ENCODE measurements at places on chromosomes 16 and 17.

DNA sequence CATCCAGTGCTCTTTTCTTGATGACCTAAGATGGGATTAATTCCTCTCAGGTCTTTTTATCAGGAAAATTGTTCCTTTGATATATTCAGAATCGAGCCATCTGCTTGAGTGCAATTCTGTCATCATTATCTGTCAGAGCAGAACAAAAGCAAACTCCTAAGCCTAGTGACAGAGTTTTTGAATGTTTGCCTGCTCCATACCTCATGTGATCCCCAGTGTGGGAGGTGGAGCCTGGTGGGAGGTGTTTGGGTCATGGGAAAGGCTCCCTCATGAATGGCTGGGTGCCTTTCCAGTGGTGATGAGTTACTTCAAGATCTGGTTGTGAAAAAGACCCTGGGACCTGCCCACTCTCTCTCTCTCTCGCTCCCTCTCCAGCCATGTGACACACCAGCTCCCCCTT is 628.2 kb downstream of the CDH11 start:
- no peak for DNase-seq

DNA sequence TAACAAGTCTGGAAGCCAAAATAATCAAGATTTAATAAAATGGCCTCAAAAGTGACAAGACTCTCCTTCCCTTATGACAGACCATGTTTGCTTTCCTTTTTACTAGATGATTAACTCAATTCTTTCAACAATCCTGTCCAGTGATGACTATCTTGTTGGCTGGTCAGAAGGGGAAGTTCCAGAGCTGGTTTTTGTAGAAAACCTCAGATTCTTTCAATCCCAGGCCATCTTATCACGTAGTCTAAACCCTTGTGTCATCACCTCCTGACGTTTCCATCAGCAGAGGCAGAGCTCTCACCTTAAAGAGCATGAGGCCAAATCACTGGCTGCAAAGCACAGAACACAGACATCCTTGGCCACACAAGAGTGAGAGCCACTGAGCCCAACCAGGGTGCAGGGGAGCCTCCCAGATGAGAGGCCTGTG is 125.3 kb downstream of the ANKRD11 start:
- DNase-seq, result peak; percentile 5

DNA sequence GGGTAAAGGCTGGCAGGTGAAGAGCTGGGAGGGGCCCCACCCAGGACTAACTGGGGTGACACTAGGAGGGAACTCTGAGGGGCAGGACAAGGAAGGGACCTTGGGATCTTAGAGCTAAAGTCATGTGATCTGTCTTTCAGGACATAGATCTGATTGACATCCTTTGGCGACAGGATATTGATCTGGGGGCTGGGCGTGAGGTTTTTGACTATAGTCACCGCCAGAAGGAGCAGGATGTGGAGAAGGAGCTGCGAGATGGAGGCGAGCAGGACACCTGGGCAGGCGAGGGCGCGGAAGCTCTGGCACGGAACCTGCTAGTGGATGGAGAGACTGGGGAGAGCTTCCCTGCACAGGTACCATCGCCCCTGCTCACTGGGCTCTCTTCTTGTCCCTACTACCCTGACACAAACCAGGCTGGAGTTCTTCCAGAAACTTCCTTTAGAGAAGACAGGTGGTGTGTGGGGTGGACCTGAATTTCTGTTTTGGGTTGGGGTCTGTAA is 8.1 kb downstream of the NFE2L1 start:
- no peak for DNase-seq

DNA sequence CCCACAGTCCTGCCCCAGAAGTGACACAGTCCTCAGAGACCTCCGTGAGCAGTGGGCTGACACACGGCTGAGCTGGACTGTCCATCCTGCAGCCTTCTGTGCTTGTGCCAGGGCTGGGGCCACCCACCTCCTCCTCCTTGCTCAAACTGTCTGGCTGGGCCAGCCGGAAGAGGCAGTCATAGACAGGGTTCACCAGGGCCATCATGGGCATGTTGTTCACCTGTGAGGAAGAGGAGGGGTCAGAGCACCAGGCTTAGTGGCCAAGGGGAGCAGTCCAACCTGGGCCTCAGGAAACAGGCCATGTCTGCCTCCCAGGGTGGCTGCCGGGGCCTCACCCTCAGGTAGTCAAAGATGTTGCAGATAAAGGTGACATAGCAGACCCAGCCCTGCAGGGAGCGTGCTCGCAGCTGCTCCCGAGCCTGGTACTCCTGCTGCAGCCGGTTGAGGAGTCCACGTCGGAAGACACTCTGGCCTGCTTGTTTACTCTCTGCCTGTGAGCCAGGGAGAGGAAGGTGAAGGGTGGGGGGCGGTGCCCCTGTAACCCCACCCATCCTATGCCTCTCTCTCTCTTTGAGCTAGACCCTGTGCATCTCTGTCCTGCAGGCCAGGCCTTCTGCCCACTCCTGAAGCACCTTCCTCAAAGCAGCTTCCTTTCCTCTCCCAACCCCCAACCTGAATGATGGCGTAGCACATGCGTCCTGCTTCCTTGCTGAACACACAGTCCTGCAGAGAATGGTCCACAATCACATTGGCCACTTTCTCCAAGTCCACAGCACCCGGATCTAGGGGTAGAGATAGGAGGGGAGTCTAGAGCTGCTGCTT is 3.4 kb downstream of the MIF4GD start:
- peak; percentile 70 for DNase-seq

DNA sequence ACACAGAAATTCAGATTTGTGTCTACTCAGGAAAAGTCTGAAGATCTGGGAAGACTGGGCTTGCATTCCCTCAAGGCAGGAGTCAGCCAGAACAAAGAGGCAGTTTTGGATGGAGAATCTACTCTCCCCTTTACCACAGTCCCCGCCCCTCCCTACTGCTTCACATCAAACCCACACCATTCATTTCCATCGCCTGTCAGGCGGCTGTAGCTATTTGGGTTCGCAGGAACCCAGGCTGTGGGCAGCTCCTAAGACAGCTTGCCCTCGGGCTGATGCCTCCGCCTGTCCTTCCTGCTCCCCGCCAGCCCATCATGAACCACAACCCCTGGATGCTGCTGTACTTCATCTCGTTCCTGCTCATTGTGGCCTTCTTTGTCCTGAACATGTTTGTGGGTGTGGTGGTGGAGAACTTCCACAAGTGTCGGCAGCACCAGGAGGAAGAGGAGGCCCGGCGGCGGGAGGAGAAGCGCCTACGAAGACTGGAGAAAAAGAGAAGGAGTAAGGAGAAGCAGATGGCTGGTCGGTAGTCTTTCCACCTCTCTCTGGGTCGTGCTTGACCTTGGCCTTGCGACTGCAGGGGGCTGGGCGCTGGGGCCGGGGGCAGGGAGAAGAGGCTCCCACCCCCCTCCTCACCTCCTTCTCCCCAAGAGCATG is 27.0 kb upstream of the ABCC3 start:
- DNase-seq, result no peak

DNA sequence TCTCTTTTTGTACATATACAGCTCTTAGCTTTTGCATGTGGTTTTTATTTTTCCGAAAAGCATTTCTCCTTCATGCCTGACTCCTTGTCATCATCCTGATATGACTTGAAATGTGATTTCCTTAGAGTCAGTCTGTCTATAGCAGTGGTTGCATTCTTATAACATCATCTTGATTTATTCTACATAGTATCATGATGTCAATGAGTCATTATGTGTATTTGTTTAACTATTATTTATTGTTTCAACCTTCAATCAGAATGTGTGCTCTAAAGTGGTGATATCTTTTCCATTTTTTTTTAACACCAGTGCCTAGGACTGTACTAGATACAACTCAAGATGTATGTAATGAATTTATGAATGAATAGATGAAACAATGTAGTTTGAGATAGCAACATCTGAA is 354.9 kb upstream of the CDH8 start:
- no peak for DNase-seq

DNA sequence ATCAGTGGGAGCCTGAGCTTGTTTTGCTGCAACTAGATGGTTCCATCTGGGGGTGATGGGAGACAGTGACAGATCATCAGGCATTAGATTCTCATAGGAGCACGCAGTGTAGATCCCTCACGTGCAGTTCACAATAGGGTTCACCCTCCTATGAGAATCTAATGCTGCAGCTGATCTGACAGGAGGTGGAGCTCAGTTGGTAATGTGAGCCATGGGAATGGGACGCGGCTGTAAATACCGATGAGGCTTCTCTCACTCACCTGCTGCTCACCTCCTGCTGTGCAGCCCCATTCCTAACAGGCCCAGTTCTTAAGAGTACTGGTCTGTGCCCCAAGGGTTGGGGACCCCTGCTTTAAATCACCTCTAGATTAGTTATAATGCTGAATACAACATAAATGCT is 137.5 kb upstream of the PLEKHM1 start:
- no peak for DNase-seq

GRCh38 chr16:68257906-68258800 is 6.2 kb upstream of the SLC7A6 start:
- DNase-seq, result peak; percentile 36

- DNase-seq, result peak; percentile 38
Measured at GRCh38 chr17:43834106-43834505, 1.2 kb upstream of the MPP3 start.
